ENCODE measurements at places on chromosomes 4 and X.

- no peak for DNase-seq
Measured at GRCh38 chr4:113996599-113997177, 17.2 kb upstream of the ARSJ start.

DNA sequence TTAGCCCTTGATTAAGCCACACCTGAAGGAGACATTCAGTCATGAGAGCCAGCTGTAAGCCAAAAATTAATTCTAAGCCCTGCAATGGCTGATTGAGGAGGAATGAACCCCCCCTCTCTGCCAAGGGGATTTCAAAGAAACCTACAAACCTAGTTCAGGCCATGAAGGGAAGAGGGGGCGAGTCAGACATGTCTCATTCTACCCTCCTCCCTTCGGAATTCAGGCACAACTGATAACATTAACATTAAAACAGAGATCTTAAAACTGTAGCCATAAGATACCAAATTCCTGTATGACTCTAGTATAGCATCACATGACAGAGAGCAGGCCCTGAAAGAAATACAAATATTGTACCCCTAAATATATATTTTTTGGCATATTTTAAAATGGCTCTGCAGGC lies 40.4 kb upstream of the AFAP1 start:
- DNase-seq: no peak

DNA sequence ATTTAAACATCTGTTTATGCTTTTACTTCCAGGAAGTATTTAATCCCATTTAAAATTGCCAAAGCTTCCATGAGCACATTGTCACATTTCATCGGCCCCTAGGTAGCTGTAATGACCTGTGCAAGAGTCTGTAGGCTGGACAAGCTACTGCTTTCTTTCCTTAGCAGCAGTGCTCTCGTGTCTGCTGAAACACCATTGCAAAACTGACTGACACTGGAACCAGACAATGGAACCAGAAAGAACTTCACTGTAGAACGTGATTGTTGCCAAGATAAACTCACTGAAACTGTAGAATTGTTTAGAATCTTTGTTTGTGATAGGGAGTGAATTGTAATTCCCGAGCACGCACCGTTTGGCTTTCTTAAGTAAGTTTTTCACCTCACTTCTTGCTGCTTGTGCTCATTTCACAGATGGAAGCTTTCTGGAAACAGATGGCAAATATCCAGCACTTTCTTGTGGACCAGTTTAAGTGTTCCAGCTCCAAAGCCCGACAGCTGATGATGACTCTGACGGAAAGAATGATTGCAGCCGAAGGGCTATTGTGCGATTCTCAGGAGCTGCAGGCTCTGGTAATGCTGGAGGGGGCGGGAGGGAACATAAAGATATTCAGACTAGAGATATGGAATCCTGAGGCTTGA lies 36.9 kb downstream of the EVC start:
- no peak for DNase-seq

DNA sequence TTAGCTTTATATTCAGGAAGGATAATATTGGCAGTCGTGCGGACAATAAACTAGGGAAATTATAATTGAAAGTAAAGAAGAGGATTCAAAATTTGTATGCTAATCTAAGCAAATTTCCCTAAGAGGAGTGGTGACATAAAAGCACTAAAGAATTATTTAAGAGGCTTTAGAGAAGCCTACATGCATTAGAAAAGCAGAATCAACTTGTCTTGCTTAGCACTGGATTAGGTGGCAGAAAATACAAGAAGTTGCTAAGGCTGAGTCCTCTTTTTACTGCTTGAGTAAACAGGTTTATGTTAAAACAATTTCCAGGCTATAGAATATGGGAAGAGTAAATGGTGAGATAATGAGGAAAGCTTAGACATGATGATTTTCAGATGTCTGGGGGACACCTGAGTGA lies 991.5 kb downstream of the PCDH18 start:
- DNase-seq: no peak

DNA sequence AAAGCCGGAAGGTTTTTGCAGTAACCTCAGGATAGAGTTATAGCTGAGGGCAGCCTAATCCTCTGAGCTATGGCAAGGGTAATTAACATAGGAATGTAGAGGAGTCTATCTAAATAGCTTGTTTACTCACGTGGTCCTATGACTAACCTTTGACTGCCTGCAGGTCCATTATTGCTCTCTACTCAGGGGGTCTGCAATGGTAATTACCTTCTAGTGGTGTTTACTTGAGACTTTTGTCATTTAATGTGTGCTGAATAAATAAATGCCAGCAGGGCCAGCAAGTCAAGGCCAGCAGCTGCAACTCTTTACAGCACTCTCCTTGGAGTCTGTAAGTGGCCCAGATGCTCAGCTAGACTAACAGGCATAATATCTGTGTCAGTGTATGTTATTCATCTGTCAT lies 212.7 kb upstream of the FMR1 start:
- DNase-seq: no peak

- no peak for DNase-seq
Measured at GRCh38 chr4:71217688-71218087, 121.1 kb upstream of the SLC4A4 start.

DNA sequence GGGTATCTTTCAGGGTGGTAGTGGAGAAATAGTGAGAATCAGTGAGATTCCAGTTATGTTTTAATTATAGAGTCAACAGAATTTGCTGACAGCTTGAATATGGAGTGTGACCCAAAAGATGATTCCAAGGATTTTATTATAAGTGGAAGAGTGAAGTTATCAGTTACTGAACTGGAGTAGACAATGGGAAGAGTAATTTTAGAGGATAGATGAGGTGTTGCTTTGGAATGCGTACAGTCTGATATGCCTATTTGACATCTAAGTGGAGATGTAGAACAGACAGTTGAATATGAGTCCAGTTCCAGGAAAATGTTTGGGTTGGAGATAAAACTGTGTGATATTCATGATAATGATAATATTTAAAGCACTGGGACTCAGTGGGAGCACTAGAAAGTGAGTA lies 174.2 kb downstream of the MAPK10 start:
- DNase-seq: no peak

- no peak for DNase-seq
Measured at GRCh38 chr4:182582245-182582644, 334.9 kb downstream of the DCTD start.

GRCh38 chrX:86171366-86171765 lies 23.1 kb downstream of the DACH2 start:
- DNase-seq: no peak

GRCh38 chrX:39675619-39676018 lies 422.1 kb downstream of the BCOR start:
- DNase-seq: no peak

- no peak for DNase-seq
Measured at GRCh38 chr4:32140636-32141035, 1420.5 kb downstream of the PCDH7 start.

- DNase-seq: no peak
Measured at GRCh38 chr4:57764856-57765255, 654.7 kb upstream of the IGFBP7 start.

DNA sequence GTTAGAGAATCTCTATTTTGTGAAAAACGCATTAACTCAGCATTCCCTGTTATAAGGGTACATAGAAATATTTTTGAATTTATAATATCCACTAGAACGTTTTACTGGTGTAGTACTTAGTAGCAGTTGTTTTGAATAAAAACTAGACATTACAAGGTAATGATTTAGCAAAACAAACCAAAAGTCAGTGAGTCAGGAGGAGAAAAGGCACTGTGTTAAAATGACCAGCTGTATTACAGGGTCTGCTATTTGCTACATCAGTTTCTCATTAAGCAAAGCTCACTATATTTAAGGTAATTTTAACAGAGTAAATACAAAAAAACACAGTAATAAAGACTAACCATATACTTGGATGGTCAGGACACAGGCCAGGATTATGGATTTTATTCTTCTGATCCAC lies 152.8 kb downstream of the RASL11B start:
- DNase-seq: no peak

GRCh38 chrX:132388371-132388770 lies 100.5 kb downstream of the MBNL3 start:
- no peak for DNase-seq

GRCh38 chr4:20347531-20347930 lies 95.8 kb downstream of the SLIT2 start:
- no peak for DNase-seq

GRCh38 chr4:37689353-37690095 lies 3.3 kb upstream of the RELL1 start:
- no peak for DNase-seq

GRCh38 chrX:53743244-53743643 lies 56.7 kb upstream of the HUWE1 start:
- no peak for DNase-seq

All from NCI-H2107 (cell line).